ENCODE measurements at places on chromosomes 2 and 18.

- no peaks in the 10 kb centered on the region for H3K27me3 ChIP-seq
- H3K4me1 ChIP-seq: no peaks in the 10 kb centered on the region
- H3K36me3 ChIP-seq: no peaks in the 10 kb centered on the region
These were observed 148.4 kb downstream of the FAM124B start for GRCh38 chr2:224253464-224253863.

GRCh38 chr2:230781130-230781797 is 68.6 kb downstream of the CAB39 start:
- no peak for DNase-seq
- no peak overlapping the region for H3K27ac ChIP-seq
- no peaks in the 10 kb centered on the region for H3K27me3 ChIP-seq
- H3K4me3 ChIP-seq: no peak overlapping the region
- H3K36me3 ChIP-seq: no peaks in the 10 kb centered on the region

DNA sequence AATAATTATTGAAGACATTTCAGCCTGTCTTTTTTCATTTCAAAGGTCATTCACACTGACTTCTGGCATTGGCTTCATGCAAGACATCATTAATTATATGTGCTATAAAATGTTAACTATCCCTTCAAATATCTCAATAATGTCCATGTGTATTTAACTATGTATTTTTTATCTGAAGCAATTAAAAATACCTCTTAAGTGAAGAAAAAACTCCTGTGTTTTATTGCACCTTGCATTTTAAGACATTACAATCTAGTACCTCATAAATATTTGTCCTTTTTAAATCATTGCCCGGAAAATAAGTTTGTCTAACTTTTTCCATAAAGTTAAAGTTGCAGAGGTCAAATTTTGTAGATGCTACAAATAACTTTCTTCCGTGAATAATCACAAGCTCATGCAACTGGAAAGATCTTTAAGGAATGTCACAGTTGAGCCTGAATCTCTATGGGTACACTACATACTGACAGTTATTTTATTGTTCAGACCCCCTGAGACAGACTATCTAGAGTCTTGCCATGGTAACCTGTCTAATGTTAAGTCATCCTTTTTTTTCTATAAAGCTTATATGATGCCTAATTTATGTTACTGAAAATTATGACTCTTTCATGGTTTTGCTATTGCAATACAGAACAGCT is 38.4 kb upstream of the COBLL1 start:
- no peak overlapping the region for H3K27ac ChIP-seq
- H3K36me3 ChIP-seq: no peaks in the 10 kb centered on the region
- no peaks in the 10 kb centered on the region for H3K4me1 ChIP-seq

DNA sequence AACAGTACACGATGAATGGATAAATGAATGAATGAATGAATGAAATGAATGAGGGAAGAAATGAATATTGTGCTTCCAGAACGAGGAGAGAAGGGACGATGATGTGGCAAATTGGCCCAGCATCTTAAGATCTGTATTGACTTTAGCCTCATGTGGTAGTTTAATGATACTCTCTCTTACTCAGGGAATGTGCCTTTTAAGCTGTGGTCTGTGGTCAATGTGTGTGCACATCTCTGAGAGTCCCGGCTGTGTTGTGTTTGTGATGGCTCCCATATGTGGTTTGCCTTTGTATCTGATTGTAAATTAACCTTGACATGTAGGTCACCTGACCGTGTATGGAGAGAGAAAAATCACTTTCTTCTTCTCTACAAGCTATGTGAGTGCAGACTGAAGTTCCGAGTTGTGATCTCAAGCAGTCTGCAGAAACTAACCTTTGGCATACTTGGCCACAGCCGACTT is 91.2 kb downstream of the NEDD4L start:
- no peaks in the 10 kb centered on the region for H3K27me3 ChIP-seq
- H3K36me3 ChIP-seq: no peaks in the 10 kb centered on the region
- H3K4me1 ChIP-seq: peaks cover 2% of the 10 kb centered on the region
- no peak for DNase-seq
- no peak overlapping the region for H3K4me3 ChIP-seq

DNA sequence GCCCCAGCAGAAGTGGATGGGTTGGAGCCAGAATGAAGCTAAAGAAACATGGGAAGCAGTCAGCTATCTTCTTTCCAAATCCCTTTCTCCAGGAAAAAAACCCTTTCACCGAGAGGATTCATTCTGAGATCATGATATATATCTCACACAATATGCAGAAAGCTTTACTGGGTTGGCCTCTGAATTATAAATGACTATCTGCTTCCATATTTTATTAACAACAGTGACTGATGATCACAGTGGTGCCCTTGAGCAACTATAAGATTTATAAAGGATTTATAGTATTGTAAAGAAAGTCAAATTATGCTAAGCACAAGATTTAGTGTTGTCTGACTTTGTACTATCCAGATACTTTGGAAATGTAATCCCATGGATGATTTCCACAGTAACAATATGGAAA is 180.3 kb downstream of the KCNE4 start:
- no peaks in the 10 kb centered on the region for H3K27me3 ChIP-seq
- no peaks in the 10 kb centered on the region for H3K4me1 ChIP-seq
- H3K36me3 ChIP-seq: no peaks in the 10 kb centered on the region
- no peak overlapping the region for H3K27ac ChIP-seq
- DNase-seq: no peak

DNA sequence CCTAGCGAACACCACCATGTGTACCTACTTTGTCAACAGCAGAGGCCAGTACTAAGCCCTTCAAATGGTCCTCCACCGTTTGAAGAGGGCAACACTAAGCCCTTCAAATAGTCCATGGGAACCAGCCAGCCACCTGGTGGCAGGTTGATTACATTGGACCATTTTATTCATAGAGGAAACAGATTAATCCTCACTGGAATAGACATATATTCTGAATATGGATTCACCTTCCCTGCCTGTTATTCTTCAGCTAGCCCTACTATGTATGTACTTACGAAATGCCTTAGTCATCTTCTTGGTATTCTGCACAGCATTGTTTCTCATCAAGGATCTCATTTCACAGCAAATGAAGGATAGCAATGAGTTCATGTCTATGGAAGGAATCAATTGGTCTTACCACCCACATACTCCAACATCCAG is 10.0 kb upstream of the ZNF396 start:
- no peak overlapping the region for H3K4me3 ChIP-seq
- no peaks in the 10 kb centered on the region for H3K4me1 ChIP-seq
- no peak for DNase-seq
- H3K36me3 ChIP-seq: no peaks in the 10 kb centered on the region
- H3K27me3 ChIP-seq: peaks cover 5% of the 10 kb centered on the region

GRCh38 chr2:108870069-108870644 is 83.6 kb downstream of the CCDC138 start:
- H3K4me3 ChIP-seq: no peak overlapping the region
- no peaks in the 10 kb centered on the region for H3K4me1 ChIP-seq
- no peak overlapping the region for H3K27ac ChIP-seq
- H3K27me3 ChIP-seq: no peaks in the 10 kb centered on the region
- no peak for DNase-seq

GRCh38 chr2:10283106-10284062 is 19.3 kb upstream of the HPCAL1 start:
- H3K27me3 ChIP-seq: peaks cover 15% of the 10 kb centered on the region
- peaks cover 24% of the 10 kb centered on the region for H3K4me1 ChIP-seq
- peak; percentile 38 for DNase-seq
- H3K27ac ChIP-seq: no peak overlapping the region
- H3K36me3 ChIP-seq: no peaks in the 10 kb centered on the region

GRCh38 chr2:122105171-122105876 is 349.9 kb downstream of the TSN start:
- H3K4me1 ChIP-seq: no peaks in the 10 kb centered on the region
- H3K36me3 ChIP-seq: no peaks in the 10 kb centered on the region
- H3K27me3 ChIP-seq: no peaks in the 10 kb centered on the region
- peak overlapping the region; percentile 83 for H3K27ac ChIP-seq
- peak; percentile 36 for DNase-seq
- H3K4me3 ChIP-seq: no peak overlapping the region

- no peak for DNase-seq
- H3K27me3 ChIP-seq: peaks cover 3% of the 10 kb centered on the region
- H3K4me1 ChIP-seq: peaks cover 6% of the 10 kb centered on the region
- H3K4me3 ChIP-seq: no peak overlapping the region
These were observed 93.9 kb upstream of the CTDP1 start for GRCh38 chr18:79585395-79586370.

GRCh38 chr2:238554468-238555315 is 128.0 kb downstream of the ASB1 start:
- no peak for DNase-seq
- peaks cover 5% of the 10 kb centered on the region for H3K4me1 ChIP-seq
- peaks cover 9% of the 10 kb centered on the region for H3K27me3 ChIP-seq
- peak overlapping the region; percentile 2 for H3K4me3 ChIP-seq
- no peaks in the 10 kb centered on the region for H3K36me3 ChIP-seq

DNA sequence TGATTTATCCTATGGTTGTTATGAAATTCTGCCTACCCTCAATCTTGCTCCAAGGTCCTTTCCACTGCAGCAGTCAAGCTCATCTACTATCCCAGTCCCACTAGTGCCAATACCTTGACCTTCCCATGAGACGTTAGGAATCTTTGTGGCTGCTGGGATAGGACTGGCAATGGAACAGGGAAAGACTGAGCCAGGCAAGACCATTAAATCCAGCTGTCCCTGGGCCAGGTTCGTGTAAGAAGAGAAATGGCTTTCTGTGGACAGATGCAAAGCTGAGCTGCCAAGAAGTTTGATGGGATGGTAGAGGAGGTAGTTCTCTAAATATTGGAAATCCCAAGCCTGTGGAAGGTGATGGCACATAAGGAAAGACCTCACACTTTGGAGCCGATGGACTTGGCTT is 50.1 kb upstream of the TMEM17 start:
- no peaks in the 10 kb centered on the region for H3K4me1 ChIP-seq
- H3K27me3 ChIP-seq: no peaks in the 10 kb centered on the region
- no peak for DNase-seq
- H3K27ac ChIP-seq: no peak overlapping the region
- no peak overlapping the region for H3K4me3 ChIP-seq
- H3K36me3 ChIP-seq: no peaks in the 10 kb centered on the region

- no peak overlapping the region for H3K4me3 ChIP-seq
- DNase-seq: no peak
- H3K36me3 ChIP-seq: no peaks in the 10 kb centered on the region
- H3K27me3 ChIP-seq: no peaks in the 10 kb centered on the region
These were observed 5.5 kb upstream of the TMEM163 start for GRCh38 chr2:134724341-134724740.

- no peaks in the 10 kb centered on the region for H3K27me3 ChIP-seq
- no peaks in the 10 kb centered on the region for H3K36me3 ChIP-seq
- no peak overlapping the region for H3K4me3 ChIP-seq
- no peak for DNase-seq
- H3K27ac ChIP-seq: no peak overlapping the region
- H3K4me1 ChIP-seq: peaks cover 17% of the 10 kb centered on the region
These were observed 176.1 kb upstream of the KLF7 start for GRCh38 chr2:207341804-207342203.

- H3K27me3 ChIP-seq: no peaks in the 10 kb centered on the region
- H3K27ac ChIP-seq: no peak overlapping the region
- no peak overlapping the region for H3K4me3 ChIP-seq
- peaks cover 47% of the 10 kb centered on the region for H3K4me1 ChIP-seq
These were observed 72.8 kb downstream of the ZNF521 start for GRCh38 chr18:25279133-25279532.
